ENCODE measurements at places on chromosomes 2 and 18.
A peak's percentile ranks its signal among the peaks of the same experiment; 100 is the strongest.

- DNase-seq, result peak; percentile 22
These were observed 20.9 kb upstream of the ANXA4 start for GRCh38 chr2:69721022-69721421.

- DNase-seq, result no peak
These were observed 156.8 kb downstream of the TMEM200C start for GRCh38 chr18:5738526-5738925.

GRCh38 chr18:66621816-66622576 lies 18.1 kb upstream of the CDH19 start:
- no peak for DNase-seq

- no peak for DNase-seq
These were observed 63.8 kb upstream of the MSH6 start for GRCh38 chr2:47719099-47719498.

- DNase-seq, result peak; percentile 7
These were observed 105.6 kb upstream of the CD302 start for GRCh38 chr2:159903443-159904126.

DNA sequence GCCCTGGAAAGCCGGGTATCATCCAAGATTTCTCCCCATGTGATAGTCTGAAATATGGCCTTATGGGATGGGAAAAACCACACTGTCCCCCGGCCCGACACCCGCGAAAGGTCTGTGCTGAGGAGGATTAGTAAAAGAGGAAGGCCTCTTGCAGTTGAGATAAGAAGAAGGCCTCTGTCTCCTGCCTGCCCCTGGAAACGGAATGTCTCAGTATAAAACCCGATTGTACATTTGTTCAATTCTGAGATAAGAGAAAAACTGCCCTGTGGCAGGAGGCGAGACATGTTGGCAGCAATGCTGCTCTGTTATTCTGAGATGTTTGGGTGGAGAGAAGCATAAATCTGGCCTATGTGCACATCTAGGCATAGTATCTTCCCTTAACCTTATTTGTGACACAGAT lies 26.8 kb downstream of the RUFY4 start:
- no peak for DNase-seq

DNA sequence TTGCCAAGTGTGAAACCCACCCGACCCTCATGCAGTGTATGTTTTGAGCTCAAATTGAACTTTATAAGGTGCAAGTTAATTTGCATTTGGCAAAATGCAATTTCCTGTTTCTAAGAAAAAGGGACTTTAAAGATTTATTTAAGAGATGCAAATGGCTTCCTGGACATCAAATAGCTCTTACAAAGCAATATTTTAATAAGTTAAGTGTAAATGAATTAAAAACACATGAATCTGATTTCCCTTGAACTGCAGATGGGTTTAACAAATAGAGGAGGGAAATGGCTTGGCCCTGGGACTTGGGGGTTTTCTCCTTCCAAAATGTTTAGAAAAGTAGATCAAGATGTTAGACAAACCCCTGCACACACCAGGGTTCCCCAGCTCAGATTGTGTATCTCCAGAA lies 116.0 kb downstream of the EN1 start:
- DNase-seq, result no peak

All from NCI-H1417 (cell line).